Cortex of kidney (tissue), 1 donor: ENCODE measurements at places on chromosomes 1 and 21.

DNA sequence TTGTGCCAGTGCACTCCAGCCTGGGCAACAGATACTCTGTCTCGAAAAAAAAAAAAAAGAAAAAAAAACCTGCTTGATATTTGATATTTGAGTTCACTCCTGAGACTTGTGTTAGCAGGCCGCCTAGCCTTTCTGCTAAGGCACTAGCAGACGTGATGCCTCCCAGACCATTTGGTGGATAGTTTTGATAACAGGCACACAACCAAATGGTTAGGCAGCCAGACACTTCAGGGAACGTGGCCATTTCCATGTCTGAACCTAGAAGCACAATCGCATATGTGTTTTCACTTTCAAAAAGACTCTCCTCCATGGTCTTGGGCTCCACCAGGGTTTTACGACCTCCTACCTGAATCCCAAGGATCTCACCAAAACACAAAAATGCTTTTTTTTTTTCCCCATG, 1319.5 kb downstream of the BRINP3 start:
- DNase-seq = no peak

DNA sequence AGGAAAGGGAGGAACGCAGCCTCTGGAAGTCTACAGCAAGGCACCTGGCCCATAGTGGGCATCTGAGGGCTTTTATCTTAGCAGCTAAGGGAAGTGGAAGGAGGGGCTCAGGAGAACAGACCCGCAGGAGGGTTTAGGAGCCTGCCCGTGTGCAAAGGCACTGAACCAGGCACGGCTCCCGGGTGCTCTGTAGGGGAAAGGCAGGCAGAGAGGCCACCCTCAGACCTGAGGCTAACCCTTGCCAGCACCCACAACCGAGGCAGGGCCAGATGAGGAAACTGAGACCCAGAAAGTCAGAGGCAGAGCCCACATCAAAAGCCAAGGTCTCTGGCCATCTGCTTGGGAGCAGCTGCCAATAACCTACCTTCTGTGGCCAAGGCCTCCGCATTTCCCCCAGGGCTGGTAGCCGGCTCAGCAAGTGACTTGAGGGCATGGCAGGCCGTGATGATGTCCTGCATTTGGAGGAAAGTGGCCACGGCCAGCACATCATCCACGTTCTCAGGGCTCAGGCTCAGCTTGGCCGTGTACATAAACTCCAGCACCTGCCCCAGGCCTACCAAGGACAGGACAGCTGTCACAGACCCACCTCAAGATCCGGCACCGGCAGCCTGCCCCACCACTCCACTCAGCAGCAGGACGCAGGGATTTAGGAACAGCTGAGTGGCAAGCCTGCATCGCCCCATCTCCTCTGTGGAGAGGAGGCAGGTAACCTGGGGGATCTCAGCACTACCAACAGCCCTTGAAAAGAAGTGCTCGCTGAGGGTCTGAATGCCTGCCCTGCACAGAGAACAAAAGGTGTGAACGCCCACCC, 29.1 kb downstream of the ZBTB17 start:
- DNase-seq = no peak

DNA sequence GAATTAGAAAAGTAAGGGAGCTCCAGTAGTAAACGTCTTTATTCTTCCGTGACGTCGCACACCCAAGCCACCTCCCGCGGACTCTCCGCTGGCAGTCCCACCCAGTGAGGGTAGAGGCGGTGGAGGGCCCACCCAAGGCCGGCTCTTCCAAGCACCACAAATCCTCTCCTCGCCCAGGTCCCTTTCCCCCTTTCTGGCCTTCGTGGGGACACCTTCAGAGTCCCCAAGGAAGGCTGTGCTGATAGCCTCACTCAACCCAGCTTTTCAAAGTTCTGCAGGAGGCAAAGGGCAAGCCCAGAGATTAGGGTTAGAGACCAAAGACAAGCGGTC, 349 bp upstream of the GPN2 start:
- no peak for DNase-seq

DNA sequence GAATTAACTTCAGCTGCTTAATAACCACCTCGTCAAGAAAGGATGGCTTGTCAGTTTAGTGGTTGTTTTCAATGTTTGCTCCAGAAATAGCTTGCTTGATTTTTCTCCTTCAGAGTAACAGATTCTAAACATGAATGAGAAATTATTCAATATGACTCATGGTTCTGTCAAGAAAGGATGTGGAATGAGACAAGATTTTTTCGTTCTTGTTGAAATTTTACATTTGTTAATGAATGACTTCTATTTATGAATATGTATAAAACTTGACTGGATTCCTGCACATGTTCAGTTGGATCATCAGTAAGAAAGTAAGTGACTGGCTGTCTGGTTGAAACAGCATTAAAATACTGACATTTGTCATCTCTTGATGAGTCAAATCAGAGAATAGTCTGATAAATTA, 38.3 kb downstream of the IFI44 start:
- DNase-seq = no peak

GRCh38 chr1:47785561-47786271, 211.5 kb downstream of the TRABD2B start:
- DNase-seq = no peak

DNA sequence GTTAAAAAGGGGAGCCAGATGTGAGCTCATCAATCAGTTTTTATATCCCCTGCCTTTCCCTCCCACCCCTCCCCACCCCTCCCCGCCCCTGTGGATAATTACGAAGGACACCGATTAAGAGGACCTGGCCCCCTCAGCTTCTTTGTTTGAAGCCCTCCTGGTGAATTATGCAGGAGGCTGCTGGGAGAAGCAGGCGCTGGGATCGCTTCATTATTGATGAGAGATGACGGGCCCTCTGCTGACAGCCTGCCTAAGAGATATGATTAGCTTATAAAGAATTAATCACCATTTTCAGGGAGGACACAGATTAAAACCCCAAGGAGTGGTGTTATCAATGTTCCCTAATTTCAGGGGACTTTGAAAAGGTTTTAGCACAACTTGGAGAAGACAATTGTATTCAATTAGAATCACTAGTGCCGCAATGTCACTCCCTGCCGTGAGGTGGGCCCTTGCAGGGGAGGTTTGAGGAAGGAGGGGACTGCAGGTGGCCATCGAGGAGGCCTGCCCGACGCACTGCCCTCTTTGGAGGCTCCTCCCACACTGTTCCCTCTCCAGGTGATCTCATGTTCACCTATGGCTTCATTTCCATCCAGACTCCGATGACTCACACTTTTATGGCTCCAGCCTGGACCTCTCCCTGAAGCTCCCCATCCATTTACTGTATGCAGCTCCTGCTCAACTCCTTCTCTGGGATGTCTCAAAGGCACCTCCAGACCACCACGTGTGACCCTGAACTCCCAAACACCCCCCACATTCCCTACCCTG, 67.0 kb upstream of the KLHDC7A start:
- no peak for DNase-seq
